GM06990 (cell line): ENCODE measurements at places on chromosomes 2 and 18.

DNA sequence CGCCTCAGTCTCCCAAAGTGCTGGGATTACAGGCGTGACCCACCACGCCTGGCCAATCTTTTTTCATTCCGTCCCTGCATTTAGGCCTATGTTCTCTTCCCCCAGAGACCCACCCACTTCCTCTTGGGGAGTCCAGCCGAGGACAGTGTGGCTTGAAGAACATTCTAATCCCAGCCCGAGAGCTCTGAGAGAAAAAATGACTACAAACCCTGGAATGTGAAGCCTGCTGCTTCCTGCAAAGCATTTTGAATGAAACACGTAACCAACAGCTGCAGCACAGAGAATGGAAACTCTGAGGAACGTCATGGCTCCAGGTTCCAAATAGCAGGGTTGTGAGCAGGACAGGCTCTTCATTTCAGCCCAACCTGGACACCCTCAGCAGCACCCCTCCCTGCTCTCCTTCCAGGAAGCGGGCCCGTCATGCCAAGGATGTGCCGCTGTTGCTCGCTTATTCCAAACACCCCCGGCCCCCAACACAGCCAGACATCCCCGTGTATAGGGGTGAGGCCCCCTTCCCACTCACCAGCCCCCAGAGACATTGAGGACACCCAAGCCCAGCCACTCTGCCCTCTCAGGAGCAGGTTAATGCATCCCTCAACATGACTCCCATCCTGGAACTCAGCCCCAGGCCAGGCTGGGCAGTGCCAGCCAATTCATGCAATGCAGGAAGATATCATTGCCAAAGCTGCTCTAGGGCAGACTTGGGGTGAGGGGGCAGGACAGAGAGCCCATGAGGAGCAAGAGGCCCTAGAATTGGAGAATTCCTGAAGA lies 139.8 kb downstream of the ZFP36L2 start:
- DNase-seq, result no peak

- no peak for DNase-seq
Observed at GRCh38 chr2:69465513-69466456, 28.6 kb upstream of the NFU1 start.

- no peak for DNase-seq
Observed at GRCh38 chr2:35864141-35864540, 491.4 kb upstream of the CRIM1 start.

- DNase-seq, result no peak
Observed at GRCh38 chr2:159933040-159933726, 129.2 kb downstream of the PLA2R1 start.

- DNase-seq, result no peak
Observed at GRCh38 chr2:85248773-85249509, 78.8 kb downstream of the TGOLN2 start.

DNA sequence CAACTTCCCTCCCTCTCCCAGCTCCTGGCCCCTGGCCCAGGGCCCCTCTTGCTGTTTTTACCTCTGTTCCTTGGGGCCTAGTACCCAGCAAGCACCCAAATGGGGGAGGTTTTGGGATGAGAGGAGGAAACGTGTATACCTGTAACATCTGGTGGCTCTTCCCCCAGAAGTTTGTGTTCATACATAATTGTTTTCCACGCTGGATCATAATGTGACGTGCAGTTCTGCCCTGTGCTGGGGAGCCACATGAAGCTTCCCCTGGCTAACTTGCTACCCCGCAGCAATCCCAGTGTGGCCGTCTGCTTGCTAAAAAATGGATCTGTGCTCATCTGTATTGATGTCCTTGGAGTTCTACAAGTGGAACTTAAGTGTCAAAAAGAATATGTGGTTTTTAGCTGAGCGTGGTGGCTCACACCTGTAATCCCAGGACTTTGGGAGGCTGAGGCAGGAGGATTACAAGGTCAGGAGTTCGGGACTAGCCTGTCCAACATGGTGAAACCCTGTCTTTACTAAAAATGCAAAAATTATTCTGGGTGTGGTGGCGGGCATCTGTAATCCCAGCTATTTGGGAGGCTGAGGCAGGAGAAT lies 36.5 kb downstream of the ANO7 start:
- DNase-seq, result no peak

DNA sequence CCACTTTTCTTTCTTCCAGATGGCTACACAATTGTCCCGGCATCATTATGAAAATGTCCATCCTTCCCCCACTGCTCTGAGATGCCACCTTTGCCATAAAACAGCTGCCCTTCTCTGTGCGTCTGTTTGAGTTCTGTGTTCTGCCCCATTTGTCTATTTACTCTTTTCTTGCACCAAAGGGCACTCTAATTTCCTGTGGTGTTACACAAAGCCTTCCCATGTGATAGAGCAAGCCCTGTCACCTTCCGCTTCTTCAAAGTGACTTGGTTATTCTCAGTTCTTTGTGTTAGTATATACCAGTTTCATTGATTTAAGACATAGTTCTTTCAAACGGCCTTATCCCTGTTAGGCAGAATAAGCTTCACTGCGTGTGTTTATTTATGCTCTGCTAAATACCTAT lies 84.1 kb downstream of the FBXO15 start:
- DNase-seq, result no peak

DNA sequence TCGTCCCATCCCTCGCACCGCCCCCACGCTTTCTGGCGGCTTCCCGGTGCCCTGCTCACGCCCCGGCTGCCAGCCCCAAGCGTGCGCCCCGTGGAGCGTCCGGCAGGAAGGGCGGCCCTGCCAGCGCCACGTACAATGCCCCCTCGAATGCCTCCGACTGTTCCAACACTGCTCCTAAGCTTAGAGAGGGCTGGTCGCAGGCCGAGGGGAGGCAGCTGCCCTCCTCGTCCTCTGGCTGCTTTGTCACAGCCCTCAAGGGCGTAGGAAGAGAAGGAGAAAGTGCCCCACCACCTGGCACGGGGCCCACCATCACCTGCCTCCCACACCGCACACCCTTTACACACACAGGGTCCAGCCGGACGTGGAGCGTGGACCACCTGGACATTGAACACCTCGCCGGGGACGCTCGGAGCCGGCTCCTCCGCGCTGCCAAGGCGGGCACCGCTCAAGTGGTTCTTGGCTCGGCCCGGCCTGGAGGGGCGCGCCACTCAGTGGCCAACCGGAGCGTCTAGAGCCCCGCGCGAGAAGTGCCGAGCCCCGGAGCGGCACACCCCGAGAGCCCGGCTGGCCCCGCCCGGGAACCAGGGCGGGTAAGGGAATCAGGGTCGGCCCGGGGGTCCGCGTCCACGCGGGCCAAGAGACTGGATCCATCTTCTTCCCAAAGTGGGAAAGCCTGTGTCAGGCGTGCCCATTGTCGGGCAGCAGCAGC lies 830 bp downstream of the DNER start:
- DNase-seq, result peak; percentile 23

GRCh38 chr2:214386720-214387119 lies 24.1 kb upstream of the VWC2L start:
- no peak for DNase-seq

DNA sequence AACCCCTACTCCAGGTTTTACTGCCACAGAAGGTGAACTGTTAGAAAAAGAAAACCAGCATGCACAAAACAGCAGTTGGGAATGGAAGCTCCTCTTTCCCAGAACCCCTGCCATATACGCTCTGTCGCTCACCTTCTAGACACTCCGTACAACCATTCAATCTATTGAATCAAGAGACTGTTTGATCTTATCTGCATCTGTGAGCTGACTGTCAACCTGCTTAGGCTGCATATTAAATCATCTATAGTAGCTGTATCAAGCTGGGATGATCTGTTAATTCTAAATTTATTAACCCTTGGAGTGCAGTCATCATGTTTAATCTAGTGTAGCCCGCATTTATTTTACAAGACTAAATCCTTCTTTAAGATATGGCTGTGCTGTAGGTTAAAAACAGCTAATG lies 13.6 kb upstream of the BCL11A start:
- no peak for DNase-seq

GRCh38 chr2:134250840-134251461 lies 2.9 kb upstream of the MGAT5 start:
- no peak for DNase-seq

DNA sequence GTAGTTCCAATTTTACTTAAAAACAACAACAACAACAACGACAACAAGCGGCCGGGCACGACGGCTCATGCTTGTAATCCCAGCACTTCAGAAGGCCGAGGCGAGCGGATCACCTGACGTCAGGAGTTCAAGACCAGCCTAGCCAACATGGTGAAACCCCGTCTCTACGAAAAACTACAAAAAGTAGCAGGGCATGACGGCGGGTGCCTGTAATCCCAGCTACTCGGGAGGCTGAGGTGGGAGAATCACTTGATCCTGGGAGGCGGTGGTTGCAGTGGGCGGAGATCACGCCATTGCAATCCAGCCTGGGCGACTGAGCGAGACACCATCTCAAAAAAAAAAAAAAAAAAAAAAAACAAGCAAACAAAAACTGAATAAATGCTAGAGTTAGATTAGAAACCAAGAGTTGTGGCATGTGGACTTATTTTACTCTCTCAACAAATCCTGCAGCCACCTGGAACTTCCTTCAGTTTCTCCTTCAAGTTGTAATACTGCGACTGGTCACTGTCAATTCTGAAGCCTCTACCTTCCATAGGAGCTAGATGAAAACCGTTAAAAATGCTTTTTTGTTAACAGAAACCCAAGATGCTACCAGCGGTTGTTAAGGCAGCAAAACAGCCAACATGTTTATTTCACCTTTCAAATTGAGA lies 1.3 kb downstream of the ATP5F1A start:
- no peak for DNase-seq

GRCh38 chr2:221389904-221390303 lies 182.2 kb downstream of the EPHA4 start:
- DNase-seq, result no peak

DNA sequence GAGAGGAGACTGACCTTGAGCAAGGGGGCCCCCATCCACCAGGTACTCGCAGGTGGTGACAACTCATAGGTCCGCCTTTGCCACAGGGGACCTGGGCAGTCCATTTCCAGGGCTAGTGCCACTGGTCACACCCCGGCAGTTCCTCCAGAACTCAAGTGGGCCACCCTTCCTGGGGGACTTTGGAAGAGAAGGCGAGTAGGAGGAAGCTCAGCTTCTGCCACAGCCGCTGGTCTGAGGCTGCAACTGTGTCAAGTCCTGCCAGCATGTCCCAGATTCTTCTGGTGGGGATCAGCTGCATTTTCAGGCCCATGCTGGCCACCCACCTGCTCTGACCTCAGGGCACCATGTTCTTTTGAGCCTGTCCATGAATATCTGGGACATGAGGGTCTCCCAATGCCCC lies 423.9 kb upstream of the MYT1L start:
- no peak for DNase-seq

GRCh38 chr18:35695803-35696202 lies 114.3 kb downstream of the GALNT1 start:
- DNase-seq, result no peak

- no peak for DNase-seq
Observed at GRCh38 chr2:34729845-34730244, 1130.7 kb upstream of the FAM98A start.

GRCh38 chr2:174873471-174873870 lies 109.2 kb upstream of the CHRNA1 start:
- no peak for DNase-seq

GRCh38 chr2:180983468-180984242 lies 3.2 kb downstream of the UBE2E3 start:
- DNase-seq, result no peak

DNA sequence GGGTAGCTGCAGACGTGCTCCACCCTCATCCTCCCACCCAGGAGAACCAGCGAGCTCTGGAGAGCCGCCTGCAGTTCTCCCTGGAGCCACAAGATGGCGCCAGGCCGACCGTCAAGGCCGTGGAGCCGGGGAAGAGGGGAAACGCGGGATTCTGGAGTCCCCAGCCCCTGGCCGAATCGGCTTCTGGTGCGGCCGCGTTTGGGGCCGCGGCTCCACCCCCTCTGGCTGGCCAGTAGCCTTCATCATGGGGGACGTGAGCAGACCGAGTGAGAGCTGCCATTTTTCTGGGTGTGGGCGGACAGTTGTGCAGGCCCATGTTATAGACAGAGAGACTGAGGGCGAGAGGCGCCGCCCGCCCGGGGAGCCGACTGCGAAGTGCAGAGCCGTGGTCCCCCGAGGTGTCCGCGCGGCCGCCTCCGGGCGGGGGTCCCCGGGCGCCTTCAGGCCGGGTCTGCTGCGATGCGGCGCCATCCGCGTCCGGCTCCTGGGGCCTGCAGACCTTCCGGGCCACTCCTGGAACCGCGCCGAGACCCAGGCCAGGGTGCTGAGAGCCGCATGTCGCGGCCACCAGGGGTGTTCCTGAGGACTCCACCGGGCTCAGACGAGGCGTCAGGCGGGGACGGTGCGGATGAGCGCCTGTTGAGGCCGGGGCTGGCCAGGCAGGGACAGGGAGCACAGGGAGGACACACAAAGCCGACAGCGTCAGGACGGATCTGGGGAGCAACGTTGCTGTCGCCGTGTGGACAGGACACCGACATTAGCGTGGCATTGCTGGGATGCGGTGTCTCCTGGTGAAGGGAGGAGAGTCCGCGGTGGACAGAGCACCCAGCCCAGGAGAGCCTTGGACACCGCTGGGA lies 418.2 kb upstream of the HS6ST1 start:
- DNase-seq, result peak; percentile 74

DNA sequence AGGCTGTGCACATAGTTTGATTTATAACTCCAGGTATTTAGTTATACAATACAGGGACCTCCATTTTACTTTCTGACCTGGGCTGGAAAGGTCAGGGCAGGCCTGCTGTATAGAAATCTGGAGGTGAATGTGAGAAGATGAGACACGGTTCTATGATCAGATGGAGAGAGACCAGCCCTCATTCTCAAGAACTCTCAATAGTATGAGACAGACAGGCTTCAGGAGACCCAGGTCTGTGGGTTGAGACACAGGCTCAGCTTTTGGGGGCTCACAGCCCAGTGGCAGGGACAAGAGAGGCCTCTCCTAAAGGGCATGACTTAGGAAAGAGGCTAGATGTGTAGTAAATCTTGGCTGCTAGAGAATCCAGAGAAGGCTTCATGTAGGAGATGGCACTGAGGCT lies 719 bp upstream of the ATP6V1B1 start:
- no peak for DNase-seq

DNA sequence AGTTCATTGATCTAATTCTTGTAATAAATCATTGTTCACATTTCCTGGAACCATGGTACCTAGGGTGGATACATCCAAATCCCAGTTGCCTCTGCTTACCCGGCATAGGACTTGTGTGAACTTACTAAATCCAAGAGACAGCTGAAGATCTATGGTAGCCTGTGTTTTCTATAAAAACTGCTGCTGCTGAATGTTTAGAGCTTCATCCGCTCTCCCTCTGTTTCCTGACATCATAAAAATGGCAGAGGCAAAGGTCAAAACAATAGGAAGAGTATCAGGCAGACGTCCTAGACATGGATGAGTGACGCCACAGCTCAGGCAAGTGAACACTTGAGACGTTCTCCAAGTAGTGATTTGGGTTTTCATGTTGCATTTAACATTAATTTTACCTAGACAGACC lies 258.3 kb downstream of the ALPK2 start:
- DNase-seq, result no peak

- no peak for DNase-seq
Observed at GRCh38 chr2:20359096-20359495, 8.5 kb upstream of the PUM2 start.

GRCh38 chr2:120203251-120204021 lies 19.8 kb downstream of the TMEM185B start:
- DNase-seq, result no peak

- DNase-seq, result peak; percentile 55
Observed at GRCh38 chr2:97870396-97870843, 125.3 kb downstream of the TMEM131 start.

GRCh38 chr2:200667413-200667812 lies 81.6 kb downstream of the AOX1 start:
- no peak for DNase-seq
